ENCODE measurements at places on chromosomes 12 and 14.

DNA sequence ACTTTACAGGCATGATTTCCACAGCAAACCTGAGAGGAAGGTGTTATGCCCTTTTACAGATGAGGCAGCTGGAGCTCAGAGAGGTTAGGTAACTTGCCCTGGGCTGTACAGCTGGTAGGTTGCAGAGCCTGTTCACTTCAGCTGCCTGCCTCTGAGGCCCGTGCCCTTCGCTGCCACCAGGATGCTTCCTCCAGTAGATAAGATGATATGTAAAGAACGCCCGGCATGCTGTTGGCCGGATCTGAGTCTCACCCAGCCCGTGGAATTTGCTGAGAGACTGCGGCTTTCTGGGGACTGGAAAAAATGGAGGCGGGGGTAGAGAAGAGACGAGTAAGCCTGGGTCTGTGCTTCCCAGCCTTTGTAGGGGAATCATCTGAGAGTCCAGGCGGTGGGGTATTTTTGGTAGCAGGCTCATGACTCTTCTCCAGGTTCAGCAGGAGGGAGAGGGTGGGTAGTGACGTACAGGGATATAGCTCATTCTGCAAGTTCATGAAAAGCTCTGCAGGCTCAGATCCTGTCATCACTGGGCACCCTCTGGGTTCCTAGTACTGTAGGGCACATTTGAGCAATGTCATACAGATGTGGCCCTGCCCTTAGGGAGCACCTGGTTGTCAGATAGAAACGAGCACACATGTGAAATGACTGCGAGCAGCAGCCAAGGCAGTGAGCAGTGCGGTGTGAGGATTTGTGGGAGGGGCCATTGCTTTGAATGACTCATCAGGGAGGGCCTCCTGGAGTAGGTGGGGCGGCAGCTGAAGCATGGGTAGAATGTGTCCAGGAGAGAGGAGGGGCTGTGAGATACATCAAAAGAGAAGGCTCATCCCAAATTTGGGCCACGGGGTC lies 159.4 kb downstream of the TSPAN9 start:
- peak; percentile 91 for DNase-seq

DNA sequence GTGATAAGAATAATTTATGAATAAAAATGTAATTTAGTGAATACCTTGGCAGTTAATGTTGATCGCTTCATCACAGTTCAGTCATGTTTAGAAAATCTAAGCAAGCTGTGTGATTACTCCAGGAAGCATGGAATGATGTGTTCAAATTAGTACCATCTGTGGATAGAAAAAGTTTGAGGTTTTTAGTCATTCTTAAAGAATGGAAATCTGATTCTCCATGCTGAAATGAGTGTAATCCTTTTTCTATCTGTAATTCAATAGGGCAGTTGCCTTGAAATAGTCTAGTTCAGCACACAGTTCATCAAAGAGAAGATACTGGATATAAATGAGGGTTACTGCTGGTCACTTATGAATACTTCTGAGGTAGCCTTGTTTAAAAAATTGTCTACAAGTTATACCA lies 127.2 kb upstream of the MYF6 start:
- DNase-seq = peak; percentile 69

- DNase-seq = peak; percentile 40
Measured at GRCh38 chr14:91315844-91316267, 71.4 kb upstream of the GPR68 start.

DNA sequence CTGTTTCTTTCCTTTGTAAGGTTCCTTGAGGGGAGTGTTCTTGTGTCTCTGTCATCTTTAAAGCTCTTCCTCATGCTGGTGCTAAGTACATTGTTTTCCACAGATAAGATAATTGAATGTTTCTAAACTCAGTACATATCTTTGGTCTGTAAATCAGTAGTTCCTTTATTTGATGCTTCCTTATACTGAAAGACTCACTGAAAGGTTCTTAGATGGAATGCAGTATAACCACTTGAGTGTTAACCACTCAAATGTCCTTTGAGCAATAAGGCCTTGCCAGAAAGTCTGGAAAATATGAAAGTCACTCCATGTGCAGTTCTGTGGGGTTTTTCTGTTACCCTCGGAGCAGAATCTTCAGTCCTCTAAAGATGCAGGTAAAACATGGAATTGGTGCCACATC lies 23.0 kb upstream of the RNU6-8 start:
- DNase-seq = no peak

- DNase-seq = no peak
Measured at GRCh38 chr12:51771008-51771407, 77.5 kb downstream of the FIGNL2 start.

DNA sequence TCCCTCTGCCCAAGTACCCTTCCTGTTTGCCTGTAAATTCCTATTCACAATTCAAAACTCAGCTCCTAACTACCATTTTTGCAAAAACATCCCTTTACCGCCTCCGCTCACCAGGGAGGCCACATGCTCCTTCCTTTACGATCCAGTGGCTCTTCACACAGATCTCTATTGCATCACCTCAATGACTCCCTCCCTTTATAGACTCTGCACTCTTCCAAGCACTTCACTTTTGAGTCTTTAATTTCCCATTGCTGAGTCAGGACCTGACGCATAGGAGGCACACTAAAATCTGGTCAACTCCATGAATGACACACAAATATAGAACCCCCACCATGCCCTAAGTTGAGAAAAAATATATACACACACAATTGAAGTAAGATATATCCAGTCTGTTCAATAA lies 45.9 kb downstream of the PPP1R13B start:
- peak; percentile 93 for DNase-seq

DNA sequence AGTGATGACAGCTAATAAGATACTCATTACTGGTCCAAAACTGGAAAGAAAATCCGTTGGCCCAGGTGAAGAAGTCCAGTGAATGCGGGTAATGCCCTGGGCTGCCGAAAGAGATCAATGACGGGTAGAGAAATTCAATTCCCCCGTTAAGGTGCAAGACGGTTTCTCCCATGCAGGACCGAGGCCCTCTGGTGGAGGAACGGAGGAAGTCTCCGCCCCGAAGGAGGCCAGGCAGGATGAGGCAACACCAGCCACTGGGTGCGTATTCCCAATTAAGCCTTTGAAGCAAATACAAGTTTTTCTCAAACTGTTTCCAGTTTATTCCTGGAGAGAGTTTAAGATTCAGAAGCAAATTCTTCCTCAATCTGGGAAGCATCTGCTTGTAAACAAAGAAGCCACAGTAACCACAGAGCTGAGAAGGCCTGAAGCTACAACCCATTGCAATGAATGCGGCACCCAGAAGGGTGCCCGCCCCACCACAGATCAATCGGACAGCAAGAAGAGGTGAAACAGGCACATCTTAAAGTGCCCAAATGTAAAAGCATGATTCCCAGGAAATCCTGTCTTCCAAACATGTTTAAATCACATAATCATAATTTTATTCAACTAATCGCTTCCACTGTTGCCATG lies 118.5 kb downstream of the TTC7B start:
- DNase-seq = peak; percentile 85

- DNase-seq = no peak
Measured at GRCh38 chr14:58836303-58836974, 198.7 kb downstream of the DACT1 start.

DNA sequence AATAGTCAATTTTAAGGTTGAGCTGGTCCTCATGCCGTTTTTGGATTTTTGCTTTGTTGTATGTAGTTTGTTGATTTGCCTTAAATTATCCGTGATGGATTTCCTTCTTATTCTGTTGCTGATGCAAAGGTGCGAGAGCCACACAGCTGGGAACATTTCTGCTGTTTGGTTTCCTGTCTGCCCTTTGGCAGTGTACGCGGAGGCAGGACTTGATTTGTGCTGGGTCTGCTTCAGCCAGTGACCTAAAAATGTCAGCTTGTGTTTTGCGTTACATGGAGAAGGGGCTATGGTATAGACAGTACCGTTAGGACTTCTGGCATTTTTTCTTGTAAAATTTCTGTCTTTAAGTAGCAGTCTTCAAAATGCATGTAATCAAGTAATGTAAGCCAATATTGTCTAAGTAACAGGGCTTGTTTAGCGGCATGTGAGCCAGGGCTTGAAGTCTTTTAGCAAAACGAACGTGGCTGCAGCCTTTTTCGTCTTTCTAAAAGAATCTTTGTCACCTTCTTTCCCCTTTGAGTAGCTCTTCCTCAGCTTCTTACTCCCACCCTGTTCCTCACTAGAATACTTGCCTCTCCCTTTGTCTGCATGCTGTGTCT lies 18.2 kb upstream of the RD3L start:
- DNase-seq = no peak

DNA sequence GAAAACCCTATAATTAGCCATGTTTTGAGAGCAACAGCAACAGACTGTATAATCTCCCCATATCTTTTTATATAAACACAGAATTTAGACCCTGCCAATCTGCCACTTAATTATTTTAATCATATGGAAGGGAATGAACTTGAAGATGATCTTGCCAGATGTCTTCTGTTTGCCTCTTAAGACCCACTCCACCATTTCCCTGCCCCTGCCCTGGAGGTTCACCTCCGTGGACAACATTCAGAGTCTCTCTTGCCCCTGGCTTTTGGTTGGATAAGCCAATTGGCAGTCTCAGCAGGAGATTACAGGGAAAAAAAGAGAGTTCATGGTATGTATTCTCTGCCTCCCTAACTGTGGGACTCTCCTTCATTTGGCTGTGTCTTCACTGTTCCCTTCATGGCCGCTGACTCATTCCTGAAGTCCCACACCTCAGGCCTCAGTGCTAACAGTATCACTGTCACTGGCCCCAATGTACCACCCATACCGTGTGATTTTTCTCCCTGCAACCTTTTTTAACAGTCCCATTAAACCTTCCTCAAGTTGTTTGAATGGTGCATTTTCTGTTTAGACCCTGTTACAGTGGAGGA lies 184.8 kb downstream of the PIK3C2G start:
- no peak for DNase-seq

GRCh38 chr12:55818140-55818728 lies 393 bp downstream of the ORMDL2 start:
- no peak for DNase-seq

DNA sequence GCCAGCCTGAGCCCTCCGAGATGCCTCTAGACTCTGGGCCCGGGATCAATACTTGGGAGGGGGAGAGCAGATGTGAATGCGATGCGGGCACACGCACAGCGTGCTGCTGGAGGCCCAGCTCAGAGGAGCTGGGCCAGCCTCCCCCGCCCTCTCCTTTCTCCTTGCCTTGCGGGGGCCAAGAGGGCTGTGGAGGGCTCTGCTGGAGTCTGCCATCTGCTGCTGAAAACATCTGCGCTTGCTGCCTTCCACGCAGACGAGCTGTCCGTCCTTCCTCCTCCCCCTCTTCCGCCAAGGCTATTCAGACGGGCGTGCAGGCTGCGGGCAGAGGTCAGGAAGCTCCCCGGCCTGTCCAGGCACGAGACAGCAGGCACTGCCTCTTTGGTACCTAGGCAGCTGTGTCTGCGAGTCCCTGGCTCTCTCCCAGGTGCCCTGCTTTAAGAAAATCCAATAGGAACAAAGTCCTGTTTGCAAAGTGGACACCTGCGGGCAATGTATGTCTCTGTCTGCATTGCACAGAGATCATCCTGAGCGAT lies 75.2 kb downstream of the SPRING1 start:
- no peak for DNase-seq

- no peak for DNase-seq
Measured at GRCh38 chr12:43151441-43151981, 400.5 kb downstream of the ADAMTS20 start.

GRCh38 chr14:59931237-59931636 lies 11.3 kb downstream of the LRRC9 start:
- DNase-seq = no peak

- DNase-seq = no peak
Measured at GRCh38 chr12:38911611-38912010, 6.2 kb upstream of the CPNE8 start.

DNA sequence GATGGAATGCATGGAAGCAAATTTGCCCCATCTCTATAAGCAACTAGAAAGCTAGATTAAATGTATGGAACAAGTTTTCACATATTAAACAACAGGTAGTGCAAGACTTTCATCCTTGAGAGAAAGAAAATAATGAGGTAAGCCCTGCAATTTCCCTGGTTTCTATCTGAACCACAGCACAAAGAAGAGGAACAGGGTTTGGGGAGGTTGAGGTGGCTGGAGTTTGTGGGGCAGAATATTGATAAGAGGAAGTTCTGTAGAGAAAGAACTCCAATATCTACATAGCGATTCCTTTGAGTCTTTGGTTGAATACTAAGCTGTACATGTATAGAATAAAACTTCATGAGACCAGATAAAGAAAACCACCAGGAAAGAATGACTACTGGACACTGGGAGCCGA lies 96.3 kb upstream of the CCND2 start:
- no peak for DNase-seq

- peak; percentile 68 for DNase-seq
Measured at GRCh38 chr12:26317942-26318575, 122.7 kb downstream of the SSPN start.

All from Daoy (cell line).